ENCODE measurements at places on chromosomes 5 and 9.

DNA sequence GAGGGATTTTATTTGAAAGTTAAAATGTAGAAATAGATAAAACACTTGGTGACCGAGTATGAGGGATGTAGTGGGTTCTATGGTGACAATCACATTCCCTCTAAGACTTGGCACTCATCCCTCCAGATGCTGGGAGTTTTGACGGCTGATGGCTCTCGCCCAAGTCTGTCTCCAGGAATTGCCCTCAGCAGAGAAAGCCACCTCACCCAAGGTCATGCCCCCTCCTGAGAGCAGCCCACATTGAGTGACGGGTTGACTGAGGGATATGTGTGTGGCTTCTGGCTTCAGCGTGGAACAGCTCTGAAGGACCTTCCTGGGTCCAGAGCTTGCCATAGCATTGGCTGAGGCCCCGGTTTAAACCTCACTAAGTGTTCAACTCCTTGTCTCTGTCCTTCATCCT, 19.4 kb downstream of the CAVIN4 start:
- DNase-seq, result no peak

- no peak for DNase-seq
These were observed 676.1 kb upstream of the C9orf72 start for GRCh38 chr9:28249424-28249823.

DNA sequence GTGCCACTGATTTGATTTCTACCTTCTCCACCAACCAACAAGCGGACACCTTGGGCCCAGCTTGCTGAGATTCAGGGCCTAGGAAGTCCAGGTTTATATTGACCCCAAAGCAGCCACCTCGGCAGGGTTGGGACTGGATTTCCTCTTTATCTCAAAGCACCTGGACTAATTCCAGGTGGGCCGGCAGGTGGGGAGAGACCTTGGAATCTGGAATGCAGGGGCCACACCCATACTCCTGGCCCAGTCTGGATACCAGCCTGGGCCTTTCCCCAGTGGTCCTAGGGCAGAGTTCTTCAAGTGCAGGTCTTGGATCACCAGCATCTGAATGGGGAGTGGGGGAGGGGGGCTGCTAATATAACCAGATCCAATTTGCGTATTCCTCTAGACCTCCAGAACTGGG, 93.1 kb downstream of the PCDH1 start:
- no peak for DNase-seq

- DNase-seq, result no peak
These were observed 126.5 kb downstream of the MAST4 start for GRCh38 chr5:66722686-66723085.

DNA sequence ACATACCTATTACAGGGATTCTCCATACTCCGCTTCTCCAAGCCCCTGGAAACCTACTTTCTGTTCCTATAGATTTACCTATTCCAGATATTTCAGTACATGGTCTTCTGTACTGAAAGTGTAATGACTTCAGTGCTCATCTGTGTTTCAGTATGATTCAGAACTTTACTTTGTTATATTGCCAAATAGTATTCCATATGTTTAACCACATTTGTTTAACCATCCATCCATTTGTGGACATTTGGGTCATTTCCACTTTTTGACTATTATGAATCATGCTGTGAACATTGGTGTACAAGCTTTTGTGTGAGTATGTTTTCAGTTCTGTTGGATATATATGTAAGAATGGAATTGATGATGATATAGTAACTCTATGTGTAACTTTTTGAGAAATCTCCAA, 188.9 kb downstream of the PDZD2 start:
- no peak for DNase-seq

GRCh38 chr5:138722544-138723177, 30.6 kb upstream of the CTNNA1 start:
- DNase-seq, result no peak

- no peak for DNase-seq
These were observed 174.2 kb upstream of the TBC1D2 start for GRCh38 chr9:98429613-98430012.

Data from C1 segment of cervical spinal cord (tissue), 14 donors.